ENCODE measurements at places on chromosomes 12 and 14. TPM values are rescaled to one million over a fixed set of nuclear protein-coding genes. Genes with fewer than 3 reads are reported as not detected.

Gene KRT6C
- total RNA-seq = not detected

Gene IL22
- not detected for total RNA-seq

Gene RASSF8
- total RNA-seq = 43.3 TPM

Gene GTF2A1
- total RNA-seq = 44.8 TPM

Gene DNAJC22
- 0.87 TPM for total RNA-seq

Gene KRT1
- total RNA-seq = not detected

Gene TAS2R13
- total RNA-seq = 0.44 TPM

Gene NUAK1
- total RNA-seq = 32.5 TPM

Gene EGLN3
- total RNA-seq = 1.7 TPM

Gene LPCAT3
- 9.9 TPM for total RNA-seq

Gene DHH
- 0.20 TPM for total RNA-seq

Gene SLC41A2
- 2.6 TPM for total RNA-seq

Gene KRT7
- 121 TPM for total RNA-seq

Gene SLC7A8
- 0.44 TPM for total RNA-seq

Gene MDGA2
- not detected for total RNA-seq

Gene TMEM106C
- 36.1 TPM for total RNA-seq

Gene KRT4
- total RNA-seq = not detected

Gene ALDH1L2
- 0.20 TPM for total RNA-seq

Gene TMEM132C
- total RNA-seq = not detected

Gene KCNK10
- total RNA-seq = not detected

Gene OR5AU1
- total RNA-seq = not detected

Gene PIP4P1
- 23.4 TPM for total RNA-seq

Gene FGD4
- total RNA-seq = 9.2 TPM

Gene TRHDE
- total RNA-seq = not detected

Gene STXBP6
- total RNA-seq = 6.3 TPM

Gene PMEL
- total RNA-seq = 0.20 TPM

Gene IGFBP6
- 16.6 TPM for total RNA-seq

Gene RDH12
- total RNA-seq = under 0.01 TPM

Gene CCNB1IP1
- 30.6 TPM for total RNA-seq

Gene LRP1-AS
- total RNA-seq = not detected

Gene METTL1
- 3.1 TPM for total RNA-seq

Gene RNU4-1
- under 0.01 TPM for total RNA-seq

Gene SLC17A8
- not detected for total RNA-seq

Gene PTPRB
- 112 TPM for total RNA-seq

Gene RTL1
- total RNA-seq = not detected

Gene BRMS1L
- 4.0 TPM for total RNA-seq

Gene BIN2
- not detected for total RNA-seq

Gene IFI27L1
- total RNA-seq = 8.3 TPM

Gene BDKRB1
- not detected for total RNA-seq

Gene C12orf60
- 1.2 TPM for total RNA-seq

Gene PRICKLE1
- total RNA-seq = 9.4 TPM

Gene GEMIN2
- total RNA-seq = 11.9 TPM

Gene RNASE7
- not detected for total RNA-seq

Gene HOXC4
- total RNA-seq = not detected

Gene TMEM117
- 4.8 TPM for total RNA-seq

Gene RGS6
- not detected for total RNA-seq

Gene OTX2
- total RNA-seq = not detected

Gene CLEC6A
- not detected for total RNA-seq

Measured in lung microvascular endothelial cell (primary cell).